Stimulated activated CD4-positive, alpha-beta T cell treated with anti-CD3 and anti-CD28 coated beads, Interleukin-4, amount 100 ng/mL, for 48 hours (primary cell): ENCODE measurements at places on chromosomes 12 and 14.

GRCh38 chr14:68448252-68448902 is 344.5 kb downstream of the ZFP36L1 start:
- DNase-seq = no peak

DNA sequence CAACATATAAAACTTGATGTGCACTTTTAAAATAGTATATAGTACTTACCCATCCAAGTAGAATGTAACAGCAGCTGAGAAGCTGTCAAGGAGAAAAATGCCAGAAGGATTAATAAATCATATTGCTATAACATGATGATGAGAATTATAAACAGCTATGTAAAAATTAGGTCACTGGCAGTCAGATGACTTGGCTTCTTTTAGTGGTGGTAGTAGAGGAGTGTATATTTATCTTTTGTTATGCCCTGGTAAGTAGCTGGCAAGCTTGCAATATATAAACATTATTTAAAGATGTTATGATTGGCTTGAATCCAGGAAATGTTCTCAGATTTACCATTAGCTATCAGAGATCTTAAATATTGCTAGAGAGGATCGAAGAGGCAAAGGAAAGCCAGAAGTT is 471.0 kb upstream of the MGAT4C start:
- no peak for DNase-seq

DNA sequence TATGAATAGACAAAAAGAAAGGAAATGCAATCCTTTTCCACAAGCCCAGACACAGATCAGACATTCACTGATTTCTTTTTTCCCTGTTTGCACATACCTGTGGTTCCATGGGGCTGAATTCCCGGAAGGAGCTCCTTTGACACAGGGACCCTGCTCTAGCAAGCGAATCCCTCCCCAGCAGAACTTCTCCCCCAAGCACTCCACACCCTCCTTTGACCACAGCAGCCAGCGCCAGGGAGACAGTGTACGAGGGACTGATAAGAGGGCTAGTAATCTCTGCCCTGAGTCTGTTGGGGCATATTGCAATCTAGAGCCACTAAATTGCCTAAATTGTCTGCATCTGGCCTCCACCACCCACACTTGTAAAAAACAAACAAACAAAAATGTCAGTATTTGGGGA is 83.4 kb upstream of the NTF3 start:
- no peak for DNase-seq

DNA sequence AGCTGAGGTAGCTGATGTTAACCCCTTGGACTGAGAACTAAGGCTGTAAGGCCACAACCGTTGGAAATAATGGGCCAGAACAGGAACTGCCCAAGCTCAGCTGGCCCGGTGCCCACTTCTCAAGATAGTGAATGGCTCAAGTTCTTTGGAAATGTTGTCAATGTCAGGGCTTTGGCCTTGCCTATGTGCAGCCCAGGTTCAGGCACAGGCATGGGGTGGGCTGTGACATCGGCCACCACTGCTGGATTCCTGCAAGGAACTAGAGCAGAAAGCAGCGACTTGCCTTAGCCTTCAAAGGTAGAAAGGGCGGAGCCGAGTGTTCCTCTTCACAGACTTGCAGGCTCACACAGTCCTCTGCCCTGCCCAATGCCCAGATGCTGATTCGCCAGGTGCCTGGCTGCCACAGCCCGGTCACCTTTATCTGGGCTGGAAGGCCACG is 291.2 kb downstream of the ZFP36L1 start:
- no peak for DNase-seq

DNA sequence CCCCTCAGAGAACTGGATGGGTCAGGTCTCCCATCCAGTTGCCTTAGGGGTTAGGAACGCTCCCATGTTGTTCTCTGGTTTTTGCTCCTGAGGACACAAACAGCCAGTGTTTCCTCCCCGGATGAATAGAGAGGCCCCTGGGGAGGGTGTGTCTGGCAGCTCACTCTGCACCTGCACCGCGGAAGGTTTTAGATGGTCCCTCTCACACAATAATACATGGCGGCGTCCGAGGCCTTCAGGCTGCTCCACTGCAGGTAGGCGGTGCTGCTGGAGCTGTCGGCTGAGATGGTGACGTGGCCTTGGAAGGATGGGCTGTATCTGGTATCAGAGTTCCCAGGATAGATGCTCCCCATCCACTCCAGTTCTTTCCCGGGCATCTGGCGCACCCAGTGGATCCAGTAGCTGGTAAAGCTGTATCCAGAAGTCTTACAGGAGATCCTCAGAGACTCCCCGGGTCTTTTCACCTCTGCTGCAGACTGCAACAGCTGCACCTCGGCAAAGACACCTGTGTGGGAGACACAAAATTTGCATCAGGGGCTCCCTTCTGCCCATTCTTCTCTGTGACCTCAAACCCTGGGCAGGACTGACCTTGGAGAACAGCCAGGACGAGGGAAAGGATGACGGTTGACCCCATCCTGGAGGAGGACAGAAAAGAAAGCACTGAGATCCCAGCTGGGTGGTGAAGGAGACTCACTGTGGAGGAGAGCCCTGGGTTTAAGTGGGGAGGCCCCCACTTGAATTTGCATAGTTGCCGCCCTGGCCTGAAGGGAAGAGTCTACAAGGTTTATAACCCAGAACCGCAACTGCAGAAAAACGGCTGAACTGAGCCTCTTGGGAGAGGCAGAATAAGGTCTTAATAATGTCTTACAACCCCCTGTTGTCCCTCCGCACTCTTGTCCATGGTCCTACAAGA is 1324.8 kb downstream of the TMEM121 start:
- no peak for DNase-seq

- DNase-seq = no peak
These were observed 242.1 kb upstream of the NOS1 start for GRCh38 chr12:117603316-117604113.
